ENCODE measurements at places on chromosomes 5 and 9.

GRCh38 chr5:79868163-79868670, 122.8 kb downstream of the MTX3 start:
- DNase-seq = no peak

DNA sequence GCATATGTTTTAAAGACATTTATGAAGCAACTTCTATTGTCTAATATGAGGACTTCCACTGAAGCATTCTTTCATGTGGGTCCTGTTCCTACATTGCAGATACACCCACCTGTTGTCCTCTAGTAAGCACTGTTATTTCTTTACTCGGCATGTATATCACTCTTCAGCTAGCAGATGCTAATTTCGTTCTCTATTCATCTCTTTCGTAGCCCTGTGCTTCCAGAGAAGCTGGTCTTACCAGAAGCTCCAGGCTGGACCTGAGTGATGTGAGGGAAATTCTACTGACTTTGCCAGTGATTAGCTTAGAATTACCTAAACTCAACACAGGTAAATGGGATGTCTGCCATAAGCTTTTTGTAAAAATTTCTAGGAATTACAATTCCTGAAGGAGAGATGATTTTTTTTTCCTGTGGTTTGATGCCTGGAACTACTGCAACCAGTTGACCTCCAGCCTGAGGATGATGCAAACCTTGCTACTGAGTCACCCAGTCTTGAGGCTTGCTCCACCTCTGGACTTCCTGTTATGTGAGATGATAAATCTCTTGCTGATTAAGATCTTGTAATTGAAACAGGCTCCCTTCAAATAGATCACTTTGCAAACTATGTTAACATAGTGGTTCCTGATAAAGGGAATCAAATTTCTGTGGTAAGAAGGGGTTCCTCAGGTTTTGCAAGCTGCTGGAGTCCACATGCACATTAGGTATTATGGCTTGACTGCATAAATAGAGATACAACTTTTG, 52.2 kb upstream of the SPINK5 start:
- DNase-seq = peak; percentile 51

GRCh38 chr9:36924071-36924470, 110.0 kb downstream of the PAX5 start:
- peak; percentile 78 for DNase-seq

DNA sequence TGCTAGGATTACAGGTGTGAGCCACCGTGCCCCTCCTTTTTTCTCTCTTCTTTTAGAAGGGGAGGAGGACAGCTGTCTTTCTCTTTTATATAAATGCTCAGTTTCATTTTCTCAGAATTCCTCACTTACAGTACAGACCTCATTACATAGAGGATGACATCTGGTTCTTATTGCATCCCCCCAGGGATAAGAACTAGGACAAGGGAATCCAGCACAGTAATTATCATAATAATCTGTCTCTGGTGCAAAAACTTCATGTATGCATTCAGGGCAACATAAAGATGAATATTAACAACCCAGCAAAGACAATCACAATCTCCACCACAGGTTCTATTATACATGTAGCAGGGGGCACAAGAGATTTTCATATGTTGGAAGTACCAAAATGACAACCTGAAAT, 5.1 kb downstream of the SPZ1 start:
- no peak for DNase-seq

DNA sequence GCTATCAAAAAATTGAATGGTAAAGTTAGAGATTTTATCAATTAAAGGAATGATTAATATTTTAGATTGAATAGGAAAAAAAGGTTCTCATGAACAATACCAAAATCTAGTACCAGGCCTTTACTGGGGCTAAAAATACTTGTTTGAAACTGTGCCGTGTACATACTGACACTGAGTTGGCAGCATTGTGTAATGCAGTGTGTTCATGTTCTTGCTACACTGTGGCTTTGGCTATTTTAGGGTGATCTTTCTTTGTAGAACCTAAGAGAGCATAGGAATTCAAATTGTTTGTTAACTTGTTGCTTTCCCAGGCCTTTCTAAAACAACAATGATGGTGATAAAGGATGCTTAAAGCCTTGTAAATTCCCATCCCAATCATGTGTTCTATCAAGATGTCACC, 80.9 kb downstream of the KIF4B start:
- no peak for DNase-seq

DNA sequence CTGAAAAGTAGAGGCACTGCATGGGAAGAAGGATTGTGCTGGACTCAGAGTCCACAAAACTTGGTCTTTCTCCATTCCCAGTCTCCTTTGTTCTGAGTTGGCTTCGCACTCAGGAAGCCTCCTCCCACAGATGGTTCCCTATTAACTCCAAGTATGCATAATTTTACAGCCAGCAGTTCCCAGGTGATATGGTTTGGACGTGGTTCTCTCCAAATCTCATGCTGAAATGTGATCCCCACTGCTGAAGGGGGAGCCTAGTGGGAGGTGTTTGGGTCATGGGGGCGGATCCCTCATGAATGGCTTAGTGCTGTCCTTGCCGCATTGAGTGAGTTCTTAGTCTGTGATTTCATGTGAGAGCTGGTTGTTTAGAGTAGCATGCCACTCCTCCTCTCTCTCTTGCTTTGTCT, 86.6 kb downstream of the FEM1C start:
- DNase-seq = peak; percentile 35

GRCh38 chr5:175550055-175550805, 71.9 kb downstream of the SFXN1 start:
- DNase-seq = no peak

DNA sequence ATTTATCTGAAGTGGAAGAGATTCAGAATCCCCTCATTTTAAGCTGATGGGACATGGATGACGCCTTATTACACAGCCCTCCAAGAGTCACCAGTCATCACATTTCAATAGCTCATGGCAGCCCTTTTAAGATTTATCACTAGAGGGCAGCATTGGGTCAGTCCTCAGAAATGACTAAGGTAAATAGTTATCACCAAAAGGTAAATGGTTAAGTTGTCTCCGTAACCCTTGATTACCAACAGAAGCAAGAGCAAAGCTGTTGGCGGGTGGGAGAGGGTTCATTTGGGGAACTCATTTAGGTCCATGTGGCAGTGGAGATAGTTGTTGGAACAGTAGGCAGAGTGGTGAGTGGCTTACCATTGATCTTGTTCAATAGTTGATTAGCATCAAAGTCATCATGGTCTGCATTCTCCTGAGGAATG, 12.0 kb upstream of the C9 start:
- peak; percentile 45 for DNase-seq

DNA sequence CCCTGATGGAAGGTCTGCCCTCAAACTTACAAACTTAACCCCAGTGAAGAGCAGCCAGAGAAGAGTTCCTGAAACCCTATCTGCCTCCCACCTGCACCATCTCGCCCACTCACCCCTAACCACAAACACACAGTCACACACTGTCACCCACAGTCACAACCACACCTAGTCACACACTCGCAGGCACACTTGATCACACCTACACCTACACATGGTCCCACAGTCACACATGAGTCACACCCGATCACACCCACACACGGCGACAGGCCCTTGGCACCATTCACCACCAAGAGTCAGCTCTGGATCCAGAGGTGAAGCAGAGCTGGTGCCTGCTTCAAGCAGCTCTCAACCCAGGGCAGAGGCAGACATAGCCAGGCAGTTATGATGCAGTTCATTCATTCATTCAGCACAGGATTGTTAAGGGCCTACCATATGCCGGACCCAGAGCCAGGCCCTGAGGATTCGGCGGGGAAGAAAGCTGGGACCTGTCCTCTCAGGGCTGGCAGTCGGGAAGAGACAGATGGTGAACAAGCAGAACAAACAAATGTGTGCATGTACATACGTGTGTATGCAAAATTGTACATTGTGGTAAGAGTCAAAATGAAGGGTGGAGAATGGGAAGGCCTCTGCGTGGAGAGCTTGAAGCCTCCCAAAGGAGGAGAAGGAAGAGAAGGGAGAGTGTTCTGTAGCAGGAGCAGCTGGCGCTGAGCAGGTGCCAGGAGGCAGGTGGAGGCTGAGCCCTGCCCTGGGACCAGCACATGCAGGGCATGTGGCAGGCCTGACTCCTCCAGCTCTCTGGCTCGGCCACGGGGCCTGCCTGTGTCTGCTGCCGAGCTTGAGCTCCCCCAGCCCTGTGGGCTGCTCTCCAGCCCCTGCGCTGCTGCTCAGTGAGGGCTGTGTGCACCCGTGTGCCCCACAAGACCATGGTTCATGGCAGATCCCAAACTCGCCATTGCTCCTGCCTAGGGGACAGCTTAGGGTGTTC, 6.4 kb downstream of the TSPAN17 start:
- peak; percentile 3 for DNase-seq

GRCh38 chr5:76622973-76623596, at the start of gene F2RL2:
F2RL2 (minus strand) TSS chr5:76623403; CDS start chr5:76623230, 173 bp downstream.
- peak; percentile 86 for DNase-seq

- DNase-seq = no peak
These were observed 63.3 kb downstream of the SEMA4D start for GRCh38 chr9:89434636-89435035.

DNA sequence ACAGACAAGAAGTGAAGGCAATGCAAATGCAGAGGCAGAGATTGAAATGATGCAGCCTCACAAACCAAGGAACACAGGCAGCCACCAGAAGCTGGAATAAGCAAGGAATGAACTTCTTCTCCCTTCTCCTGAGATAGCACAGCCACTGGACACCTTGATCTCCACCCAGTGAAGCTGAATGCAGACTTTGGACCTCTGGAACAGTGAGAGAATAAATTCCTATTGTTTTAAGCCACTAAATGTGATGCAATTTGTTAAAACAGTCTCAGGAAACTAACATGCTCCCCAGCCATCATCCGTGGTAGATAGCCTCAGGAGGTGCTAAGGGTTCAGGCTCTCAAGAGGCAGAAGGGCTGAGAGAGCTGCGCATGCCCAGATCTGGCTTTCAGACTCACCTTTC, 512.2 kb upstream of the ZNF608 start:
- DNase-seq = no peak

- DNase-seq = peak; percentile 2
These were observed 63.9 kb downstream of the ADAMTS12 start for GRCh38 chr5:33827885-33828284.

Measured in kidney glomerular epithelial cell (primary cell).